ENCODE measurements at places on chromosomes 12 and 14.

DNA sequence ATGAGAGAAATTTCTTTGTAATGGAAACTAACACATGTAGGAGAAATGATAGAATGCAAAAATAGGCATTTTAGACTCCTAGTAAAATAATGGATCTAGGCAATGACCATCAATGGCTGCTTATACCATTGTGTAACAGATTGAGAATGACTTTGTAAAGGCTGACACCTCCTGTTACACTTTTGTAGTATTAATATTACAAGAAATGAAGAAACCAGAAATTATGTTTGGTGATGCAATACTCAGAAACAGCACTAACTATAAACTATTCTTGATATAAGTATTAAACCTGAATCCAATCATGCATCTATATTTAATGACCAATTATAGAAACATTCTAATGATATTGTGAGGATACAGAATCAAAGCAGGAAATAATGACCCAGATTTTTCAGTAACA, 108.5 kb upstream of the CNTN1 start:
- DNase-seq = no peak

DNA sequence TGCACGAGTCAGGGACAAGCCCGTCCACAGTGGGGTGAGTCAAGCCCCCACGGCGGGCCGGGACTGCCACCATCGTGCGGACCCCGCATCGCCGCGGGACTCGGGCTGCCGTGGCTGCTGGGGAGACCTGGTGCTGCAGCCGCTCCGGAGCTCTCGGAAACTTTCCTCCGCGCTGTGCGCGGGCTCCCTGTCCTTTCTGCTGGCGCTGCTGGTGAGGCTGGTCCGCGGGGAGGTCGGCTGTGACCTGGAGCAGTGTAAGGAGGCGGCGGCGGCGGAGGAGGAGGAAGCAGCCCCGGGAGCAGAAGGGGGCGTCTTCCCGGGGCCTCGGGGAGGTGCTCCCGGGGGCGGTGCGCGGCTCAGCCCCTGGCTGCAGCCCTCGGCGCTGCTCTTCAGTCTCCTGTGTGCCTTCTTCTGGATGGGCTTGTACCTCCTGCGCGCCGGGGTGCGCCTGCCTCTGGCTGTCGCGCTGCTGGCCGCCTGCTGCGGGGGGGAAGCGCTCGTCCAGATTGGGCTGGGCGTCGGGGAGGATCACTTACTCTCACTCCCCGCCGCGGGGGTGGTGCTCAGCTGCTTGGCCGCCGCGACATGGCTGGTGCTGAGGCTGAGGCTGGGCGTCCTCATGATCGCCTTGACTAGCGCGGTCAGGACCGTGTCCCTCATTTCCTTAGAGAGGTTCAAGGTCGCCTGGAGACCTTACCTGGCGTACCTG, 1.1 kb downstream of the PDE3A start:
- DNase-seq = no peak

DNA sequence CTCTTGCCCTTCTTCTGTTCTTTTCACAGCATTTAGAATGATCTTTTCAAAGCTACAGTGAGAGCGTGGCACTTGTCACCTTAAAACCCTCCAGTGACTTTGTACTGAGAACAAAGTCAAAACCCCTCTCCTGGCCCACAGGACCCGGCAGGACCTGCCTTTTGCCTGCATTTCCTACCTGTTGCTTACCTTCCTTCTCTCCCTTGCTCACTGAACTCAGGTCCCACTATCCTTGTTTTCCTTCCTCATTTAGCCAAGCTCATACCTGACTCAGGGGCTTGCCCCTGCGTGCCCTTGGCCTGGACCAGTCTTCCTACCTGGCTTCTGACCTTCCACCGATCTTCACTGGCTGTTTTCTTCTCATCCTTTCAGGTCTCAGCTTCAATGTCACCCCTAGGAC, 112.3 kb upstream of the PRMT8 start:
- no peak for DNase-seq

DNA sequence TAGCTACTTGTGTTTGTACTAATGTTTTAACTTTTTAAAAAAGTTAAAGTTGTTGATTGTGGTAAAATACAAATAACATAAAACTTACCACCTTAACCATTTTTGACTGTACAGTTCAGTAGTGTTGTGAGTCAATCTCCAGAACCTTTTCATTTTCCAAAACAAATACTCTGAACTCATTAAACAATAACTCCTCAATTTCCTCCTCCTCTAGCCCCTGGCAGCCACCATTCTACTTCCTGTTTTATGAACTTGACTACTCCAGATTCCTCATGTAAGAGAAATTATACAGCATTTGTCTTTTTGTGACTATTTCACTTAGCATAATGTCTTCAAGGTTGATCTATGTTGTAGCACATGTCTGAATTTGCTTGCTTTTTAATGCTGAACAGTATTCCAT, 299.1 kb upstream of the AMIGO2 start:
- DNase-seq = no peak

GRCh38 chr12:28759333-28759732, 389.7 kb upstream of the FAR2 start:
- DNase-seq = no peak

GRCh38 chr14:99706107-99706900, 22.2 kb downstream of the CYP46A1 start:
- no peak for DNase-seq

- DNase-seq = no peak
Observed at GRCh38 chr12:88553941-88554658, 26.2 kb downstream of the KITLG start.

- no peak for DNase-seq
Observed at GRCh38 chr12:52264435-52264825, 10.0 kb upstream of the KRT86 start.

DNA sequence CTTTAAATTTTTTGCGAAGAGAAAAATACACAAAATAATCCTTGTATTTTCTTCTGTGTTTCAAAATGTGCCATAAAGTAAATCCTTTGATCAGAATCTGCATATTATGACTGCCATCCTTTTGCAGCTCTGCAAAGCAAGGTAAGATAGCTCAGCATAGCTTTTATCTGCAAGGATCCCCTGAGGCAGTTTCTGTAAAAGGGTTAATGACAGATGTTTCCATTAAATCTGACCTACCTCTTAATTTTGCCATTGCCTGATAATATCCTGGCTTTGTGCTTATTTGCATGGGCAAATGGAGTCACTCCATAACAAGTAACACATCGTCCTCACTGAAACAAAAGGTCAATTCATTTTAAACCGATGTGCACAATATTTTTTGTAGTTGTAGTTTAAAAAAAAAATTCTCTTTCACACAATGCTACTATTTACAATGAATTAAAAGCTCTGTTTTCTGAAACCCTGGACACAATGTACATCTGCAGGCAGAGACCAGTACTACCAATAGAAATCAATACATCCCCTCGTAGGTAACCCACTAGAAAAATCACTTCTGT, 108.5 kb upstream of the SOX5 start:
- DNase-seq = no peak

DNA sequence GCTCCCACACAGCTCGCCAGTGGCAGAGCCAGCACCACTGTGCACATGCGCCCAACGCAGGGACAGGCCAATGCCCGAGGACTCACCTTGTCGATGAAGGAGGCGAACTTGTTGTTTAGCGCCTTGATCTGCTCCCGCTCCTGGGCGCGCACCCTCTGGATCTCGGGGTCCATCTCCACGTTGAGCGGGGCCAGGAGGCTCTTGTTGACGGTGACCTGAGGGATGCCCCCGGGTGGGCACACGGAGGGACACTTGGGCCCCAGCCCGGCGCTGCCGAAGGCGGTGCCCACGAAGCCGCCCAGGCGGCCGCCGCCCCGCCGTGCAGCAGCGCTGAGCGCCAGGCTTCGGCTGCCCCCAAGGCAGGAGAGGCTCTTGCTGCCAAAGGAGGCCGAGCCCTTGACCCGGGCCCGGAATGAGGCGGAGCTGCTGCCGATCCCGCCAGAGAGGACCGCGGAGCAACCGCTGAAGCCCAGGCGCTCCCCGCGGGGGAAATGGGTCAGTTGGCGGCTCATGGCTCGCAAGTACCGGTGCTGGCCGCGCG, at the start of gene KRT72:
TSS of gene KRT72 (minus strand) at position 523 of the 541 bp plus-strand sequence. CDS start at position 512, 11 bp downstream.
- no peak for DNase-seq

DNA sequence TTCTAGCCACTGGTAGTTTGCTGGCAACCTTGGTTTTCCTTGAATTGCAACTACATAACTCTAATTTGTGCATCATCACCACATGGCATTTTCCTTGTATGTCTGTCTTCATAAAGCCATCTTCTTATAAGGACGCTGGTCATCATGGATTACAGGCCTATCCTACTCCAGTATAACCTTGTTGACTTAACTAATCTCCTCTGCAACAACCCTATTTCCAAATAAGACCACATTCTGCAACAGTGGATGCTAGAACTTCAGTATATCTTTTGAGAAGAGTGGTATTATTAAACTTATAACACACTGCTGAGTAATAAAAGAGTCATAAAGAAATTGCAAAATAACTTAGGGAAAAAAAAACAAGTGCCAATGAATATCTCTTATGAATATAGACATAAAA, 511.8 kb upstream of the FOXG1 start:
- no peak for DNase-seq

- DNase-seq = no peak
Observed at GRCh38 chr12:56565510-56566101, 44.0 kb downstream of the RBMS2 start.

DNA sequence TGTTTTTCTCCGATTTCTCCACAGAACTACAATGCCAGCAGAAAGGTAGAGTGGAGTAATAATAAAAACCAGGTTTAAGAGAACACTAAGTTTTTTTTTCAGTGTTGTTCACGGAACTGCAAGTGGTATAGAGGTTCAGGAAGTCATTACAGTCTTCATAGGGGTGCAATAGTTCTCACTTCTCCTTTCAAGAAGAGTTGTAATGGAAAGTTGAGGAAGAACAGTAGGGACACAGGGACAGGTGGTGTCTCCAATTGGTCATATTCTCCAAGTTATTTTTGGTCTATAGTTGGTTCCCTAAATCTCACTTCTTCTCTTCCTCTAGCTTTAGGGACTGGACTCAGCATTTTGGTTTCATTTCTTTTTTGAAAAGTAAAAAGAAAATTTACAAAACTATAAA, 894.0 kb downstream of the NRXN3 start:
- DNase-seq = no peak

- DNase-seq = no peak
Observed at GRCh38 chr14:66293533-66294105, 192.6 kb upstream of the CCDC196 start.

- DNase-seq = no peak
Observed at GRCh38 chr12:10241727-10242126, 29.1 kb downstream of the GABARAPL1 start.

- DNase-seq = no peak
Observed at GRCh38 chr12:48687592-48687991, 5.6 kb upstream of the KANSL2 start.

- DNase-seq = no peak
Observed at GRCh38 chr14:65033181-65033580, 46.5 kb downstream of the FNTB start.

DNA sequence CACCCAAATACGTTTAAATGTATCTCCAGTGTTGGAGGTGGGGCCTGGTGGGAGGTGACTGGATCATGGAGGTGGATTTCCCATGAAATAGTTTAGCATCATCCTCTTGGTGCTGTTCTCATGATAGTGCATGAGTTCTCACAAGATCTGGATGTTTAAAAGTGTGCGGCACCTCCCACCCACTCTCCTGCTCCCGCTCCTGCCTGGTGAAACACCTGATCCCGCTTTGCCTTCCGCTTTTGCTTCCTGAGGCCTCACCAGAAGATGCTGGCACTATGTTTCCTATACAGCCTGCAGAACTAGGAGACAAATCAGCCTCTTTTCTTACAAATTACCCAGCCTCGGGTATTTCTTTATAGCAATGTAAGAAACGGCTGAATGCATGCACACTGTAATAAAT, 20.1 kb downstream of the EIF5 start:
- DNase-seq = no peak

DNA sequence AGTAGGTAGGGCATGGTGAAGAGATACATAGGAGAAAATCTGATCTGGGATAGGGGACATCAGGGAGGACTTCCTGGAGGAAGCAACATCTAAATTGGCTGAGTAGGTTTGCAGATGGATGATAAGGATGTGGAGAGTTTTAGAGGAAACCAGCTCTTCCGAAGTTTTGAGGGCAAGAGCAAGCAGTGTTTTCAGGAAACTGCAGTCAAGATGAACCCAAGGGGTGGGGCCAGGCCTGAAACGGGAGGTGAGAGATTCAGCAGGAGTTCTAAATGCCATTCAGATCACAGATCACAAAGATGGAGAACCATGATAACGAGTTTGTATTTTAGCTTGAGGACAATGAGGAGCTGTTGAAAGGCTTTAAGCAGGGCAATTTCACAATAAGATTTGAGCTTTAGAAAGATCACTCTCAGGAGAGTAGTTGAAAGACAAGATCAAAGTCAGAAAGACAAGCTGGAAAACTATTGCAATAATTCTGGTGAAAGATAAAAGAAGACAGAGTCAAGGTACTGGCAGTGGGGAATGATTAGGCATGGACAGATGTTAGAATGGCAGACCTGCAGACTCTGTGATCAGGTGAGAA, 70.1 kb upstream of the PLXNC1 start:
- no peak for DNase-seq

DNA sequence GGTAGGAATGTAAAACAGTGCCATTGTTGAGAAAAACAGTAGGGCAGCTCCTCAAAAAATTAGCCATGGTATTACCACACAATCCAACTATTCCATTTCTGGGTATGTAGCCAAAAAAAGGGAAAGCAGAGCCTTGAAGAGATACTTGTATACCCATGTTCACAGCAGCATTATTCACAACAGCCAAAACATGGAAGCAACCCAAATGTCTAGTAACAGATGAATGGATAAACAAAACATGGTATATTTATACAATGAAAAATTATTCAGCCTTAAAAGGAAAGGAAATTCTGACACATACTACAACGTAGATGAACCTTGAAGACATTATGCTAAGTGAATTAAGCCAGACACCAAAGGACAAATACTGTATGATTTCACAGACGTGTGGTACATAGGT, 67.6 kb upstream of the GNG2 start:
- no peak for DNase-seq

DNA sequence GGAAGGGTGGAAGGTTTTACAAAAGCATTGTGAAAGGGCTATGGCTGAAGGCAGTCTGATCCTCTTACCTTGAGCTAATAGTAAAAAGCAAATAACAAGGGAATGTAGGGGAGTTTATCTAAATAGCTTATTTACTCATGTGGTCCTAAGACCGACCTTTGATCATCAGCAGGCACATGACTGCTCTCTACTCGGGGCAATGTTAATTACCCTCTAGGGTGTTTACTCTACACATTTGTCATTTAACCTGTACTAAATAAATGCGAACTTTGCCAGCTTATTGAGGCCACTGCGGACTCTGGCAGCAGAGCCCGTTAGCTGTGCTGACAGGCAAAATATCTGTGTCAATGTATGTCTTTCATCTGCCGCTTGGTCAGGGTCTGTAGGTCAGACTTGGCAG, 768.3 kb upstream of the ATXN7L3B start:
- DNase-seq = no peak

GRCh38 chr14:104655128-104655848, 34.1 kb upstream of the INF2 start:
- DNase-seq = no peak

GRCh38 chr12:43571885-43572284, 19.9 kb upstream of the ADAMTS20 start:
- DNase-seq = no peak

DNA sequence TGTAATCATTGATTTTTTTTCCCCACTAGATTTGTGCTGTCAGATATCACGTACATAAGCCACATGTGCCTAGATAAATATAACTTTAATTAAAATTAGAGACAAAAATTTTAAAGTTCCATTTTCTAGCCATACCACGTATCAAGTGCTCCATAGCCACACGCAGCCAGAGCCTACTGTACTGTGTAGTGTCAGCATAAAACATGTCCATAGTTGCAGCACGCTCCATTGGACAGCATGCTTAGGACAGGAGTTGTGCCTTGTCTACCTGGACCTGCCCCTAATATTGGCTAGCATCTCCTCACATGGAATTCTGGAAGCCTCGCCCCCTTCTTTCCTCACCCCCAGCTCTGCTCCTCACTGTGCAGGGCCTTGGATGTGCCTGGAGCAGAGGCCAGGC, 116.5 kb downstream of the SRGAP1 start:
- no peak for DNase-seq

Data from CD8-positive, alpha-beta memory T cell (primary cell).